ENCODE measurements at places on chromosomes 12 and 14.

DNA sequence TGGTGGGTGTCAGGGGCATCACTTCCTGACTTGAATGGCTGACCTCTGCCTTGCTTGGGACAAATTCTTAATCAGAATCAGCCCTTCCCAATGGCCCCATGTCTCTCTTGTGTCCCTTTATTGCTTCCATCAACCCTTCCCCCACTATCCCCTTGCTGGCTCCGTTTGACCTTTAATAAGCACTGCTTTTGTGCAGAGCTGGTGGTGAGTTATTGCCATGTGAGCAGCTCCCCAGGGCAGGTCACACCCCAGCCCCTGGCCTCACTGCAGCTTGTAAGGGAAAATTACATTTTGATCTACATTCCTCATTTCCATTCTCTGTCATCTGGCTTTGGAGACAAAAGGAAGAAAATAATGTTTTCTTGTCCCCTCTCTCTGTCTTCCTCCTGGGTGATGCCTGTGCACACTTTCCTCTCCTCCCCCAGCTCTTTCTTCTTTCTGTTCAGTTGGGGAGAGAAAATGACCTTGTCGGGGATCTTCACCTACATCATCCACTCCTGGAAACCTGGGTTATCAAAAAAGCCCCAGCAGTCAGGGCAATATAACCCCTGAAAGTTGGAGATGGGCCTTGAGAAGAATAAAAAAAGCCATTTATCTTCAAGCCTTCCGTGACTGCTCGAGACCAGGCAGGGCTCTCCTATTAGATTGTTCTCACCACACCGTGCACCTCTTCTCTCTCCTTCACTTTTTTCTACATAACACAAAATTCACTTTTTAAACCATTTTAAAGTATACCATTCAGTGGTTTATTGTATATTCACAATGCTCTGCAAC lies 100.4 kb upstream of the SRRM4 start:
- DNase-seq, result no peak

- DNase-seq, result no peak
Measured at GRCh38 chr14:81533212-81533535, 479 bp downstream of the SEL1L start.

DNA sequence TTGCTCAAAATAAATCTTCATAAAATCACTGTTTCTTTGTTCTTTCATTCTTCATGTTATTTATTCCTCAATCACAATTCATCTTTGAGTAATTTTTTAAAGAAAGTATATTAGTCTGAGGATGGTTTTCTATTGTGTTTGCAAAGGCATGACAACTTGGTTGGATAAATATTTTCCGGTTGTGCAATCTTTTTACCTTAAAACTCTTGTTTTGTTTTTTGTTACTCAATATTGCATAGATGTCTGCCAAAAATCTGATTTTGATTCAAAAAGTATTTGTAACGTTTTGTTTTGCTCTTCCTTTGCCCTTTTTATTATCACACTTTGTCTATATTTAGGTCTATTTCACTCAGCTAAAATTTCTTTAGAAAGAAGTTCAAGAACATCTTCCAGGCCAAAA lies 86.2 kb upstream of the SYT1 start:
- DNase-seq, result no peak

DNA sequence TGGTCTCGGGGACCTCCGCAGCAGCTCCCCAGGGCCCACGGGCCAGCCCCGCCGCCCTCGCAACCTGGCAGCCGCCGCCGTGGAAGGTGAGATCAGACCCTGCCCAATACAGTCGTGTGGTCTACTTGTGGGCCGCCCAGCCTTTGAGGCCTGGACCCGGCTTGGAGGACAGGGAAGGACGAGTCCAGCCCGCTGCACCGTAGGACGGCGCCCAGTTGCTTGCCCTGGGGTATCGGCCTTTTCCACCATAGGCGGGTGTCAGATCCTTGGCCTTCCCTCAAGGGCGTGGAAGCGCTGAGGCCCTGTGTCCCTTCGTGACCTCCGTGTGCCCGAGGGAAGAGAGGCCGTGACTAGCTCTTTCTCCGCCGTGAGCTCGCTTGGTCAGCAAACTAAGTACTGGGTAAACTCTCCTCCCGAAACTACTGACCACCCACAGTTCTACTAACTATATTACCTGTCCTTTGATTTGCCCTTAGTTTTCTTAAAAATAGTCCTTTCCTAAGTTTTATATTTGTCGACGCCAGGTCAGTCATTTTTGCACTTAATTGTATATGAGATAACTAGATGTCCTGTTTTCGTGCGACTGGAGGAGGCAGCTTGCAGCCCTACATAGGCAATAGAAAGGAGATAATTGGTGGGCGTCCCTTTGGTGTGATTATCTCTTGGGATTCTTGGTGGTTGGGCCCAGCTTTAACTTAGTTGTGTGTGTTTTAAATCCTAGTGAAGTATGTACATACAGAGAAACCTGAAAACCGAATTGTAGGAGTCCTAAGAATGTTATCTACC lies 757 bp downstream of the SLC25A3 start:
- DNase-seq, result no peak

DNA sequence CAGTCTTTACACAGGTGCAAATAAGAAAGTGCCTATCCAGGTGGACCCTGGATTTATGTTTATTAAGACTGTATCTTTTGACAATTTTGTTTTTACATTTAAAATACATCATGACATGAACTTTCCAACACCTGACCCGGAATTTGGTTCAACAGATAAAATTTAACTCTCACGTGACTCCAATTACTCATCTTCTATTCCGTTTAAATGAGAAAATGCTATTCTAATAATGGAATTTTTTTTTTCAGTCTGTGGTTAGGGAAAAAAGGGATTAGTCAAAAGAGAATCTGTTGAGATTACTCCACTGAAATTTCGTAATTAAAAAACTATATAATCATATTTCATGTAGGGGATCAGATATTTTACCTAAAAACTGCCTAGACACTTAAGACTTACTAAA lies 11.1 kb downstream of the VPS37B start:
- no peak for DNase-seq

DNA sequence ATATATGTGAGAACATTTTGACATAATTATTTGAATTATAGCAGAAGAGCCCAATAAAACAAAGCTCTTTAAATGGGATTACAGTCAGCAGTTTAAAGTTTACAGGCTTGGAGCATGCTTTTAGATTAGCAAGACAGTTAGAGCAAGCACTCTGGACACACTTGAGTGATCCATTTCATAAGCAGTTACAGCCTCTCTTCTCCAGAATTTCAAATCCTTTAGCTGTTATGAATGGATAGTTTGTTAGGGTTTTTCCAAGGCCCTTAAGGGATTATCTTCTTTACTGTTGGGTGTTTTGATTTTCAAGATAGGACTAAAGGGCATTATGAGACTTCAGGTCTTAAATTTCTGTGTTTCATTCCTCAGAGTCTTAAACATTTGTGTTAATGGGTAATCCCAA lies 36.3 kb downstream of the BEST3 start:
- DNase-seq, result no peak

DNA sequence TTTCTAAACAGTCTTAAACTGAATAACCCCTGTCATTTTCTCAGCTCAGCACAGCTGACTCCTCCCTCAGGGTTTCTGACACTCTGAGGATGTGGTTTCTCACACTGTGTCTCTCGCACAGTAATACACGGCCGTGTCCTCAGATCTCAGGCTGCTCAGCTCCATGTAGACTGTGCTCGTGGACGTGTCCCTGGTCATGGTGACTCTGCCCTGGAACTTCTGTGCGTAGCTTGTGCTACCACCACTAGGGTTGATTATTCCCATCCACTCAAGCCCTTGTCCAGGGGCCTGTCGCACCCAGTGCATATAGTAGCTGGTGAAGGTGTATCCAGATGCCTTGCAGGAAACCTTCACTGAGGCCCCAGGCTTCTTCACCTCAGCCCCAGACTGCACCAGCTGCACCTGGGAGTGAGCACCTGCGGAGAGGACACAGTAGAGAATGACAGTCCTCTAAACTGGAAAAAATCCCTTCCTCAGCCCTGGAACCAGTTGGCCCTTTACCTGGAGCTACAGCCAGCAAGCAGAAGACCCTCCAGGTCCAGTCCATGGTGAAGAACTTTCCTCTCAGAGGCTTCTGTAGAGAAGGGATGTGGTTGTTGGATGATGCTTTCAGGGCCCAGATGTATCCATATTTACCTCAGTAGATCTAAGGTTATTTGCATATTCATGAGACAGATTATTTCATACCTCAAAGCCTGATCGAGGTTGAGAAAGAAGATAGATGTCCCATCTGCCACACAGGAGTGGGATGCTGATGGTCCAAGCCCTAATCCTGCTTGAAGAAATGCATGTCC lies 984.8 kb downstream of the TMEM121 start:
- no peak for DNase-seq

GRCh38 chr12:26823390-26823789 lies 9.6 kb downstream of the ITPR2 start:
- no peak for DNase-seq

DNA sequence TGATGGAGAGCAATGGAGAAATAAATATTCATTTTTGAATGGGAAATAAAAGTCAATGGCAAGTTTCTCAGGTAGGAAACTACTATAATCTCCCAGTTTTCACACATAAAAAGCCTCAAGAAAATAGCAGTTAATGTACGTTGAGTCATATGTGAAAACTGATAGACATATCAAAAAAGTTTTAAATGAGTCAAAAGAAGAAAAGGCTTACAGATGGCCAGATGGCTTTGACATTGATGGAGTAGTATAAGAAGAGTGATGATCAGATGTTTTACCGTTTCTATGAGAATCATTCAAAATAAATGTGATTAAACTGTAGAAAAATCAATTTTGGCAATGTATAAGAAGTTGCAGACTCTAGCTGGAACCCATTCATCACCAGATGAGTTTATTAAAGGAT lies 97.8 kb downstream of the LLPH start:
- DNase-seq, result no peak

- DNase-seq, result no peak
Measured at GRCh38 chr14:57797160-57797559, 68.7 kb downstream of the SLC35F4 start.

GRCh38 chr12:82474798-82475184 lies 116.5 kb downstream of the METTL25 start:
- DNase-seq, result no peak

DNA sequence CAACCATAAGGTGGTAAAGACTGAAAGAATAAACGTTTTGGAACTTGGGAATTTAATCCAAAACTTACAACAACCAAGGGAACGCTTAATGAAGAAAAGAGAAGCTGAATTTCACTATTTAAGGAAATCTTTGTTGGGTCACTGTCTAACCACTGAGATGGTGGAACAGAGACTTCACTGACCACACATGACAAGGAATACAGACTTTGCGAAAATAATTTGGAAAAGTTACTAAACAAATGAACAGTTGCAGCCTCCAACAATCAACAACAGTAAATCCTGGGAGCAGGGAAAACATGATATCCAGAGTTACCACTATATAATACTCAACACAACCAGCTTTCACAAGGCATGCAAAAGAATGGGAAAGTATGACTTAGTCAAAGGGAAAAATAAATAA lies 79.1 kb downstream of the CMKLR1 start:
- DNase-seq, result no peak

DNA sequence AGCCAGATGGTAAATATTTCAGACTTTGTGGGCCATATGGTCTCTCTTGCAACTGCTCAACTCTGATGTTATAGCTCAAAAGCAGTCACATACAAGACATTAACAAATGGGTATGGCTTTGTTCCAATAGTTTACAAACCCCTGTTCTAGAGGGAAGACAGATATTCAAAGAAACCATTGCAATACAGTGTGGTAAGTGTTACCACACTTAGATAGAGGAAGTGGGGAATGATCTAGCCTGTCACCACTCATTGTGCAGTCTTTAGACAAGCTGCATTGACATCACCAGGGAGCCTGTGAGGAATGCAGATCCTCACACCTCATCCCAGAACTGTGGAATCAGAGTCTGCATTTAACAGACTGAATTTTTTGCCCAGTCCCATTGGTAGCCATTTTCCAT lies 80.0 kb upstream of the RGS6 start:
- no peak for DNase-seq

GRCh38 chr14:69630360-69630759 lies 19.0 kb downstream of the SUSD6 start:
- no peak for DNase-seq

GRCh38 chr14:91417120-91417982 lies at the start of gene CCDC88C:
CCDC88C (minus strand) TSS chr14:91417820; CDS start chr14:91417690, 130 bp downstream.
- DNase-seq, result no peak

All from DMS79 (cell line).